ENCODE measurements at places on chromosomes 1 and 21.

DNA sequence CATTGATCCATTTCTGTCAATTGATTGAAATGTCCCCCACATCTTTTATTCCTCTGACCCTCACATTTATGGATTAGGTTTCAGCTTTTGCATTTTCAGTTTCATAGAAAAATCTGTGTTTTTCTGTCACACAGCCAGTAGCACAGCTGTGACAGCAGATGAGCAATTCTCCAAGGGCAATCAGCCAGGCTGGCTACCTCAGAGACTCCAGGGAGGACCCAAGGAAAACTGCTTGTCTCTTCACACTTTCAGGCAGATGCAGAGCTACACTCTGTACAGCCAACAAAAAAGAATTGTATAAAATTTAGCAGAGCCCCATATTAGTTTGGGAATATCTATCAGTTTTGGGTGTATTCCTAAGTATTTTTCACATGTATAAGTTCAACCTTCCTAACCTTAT is 257.2 kb downstream of the LRRC7 start:
- no peak for DNase-seq

DNA sequence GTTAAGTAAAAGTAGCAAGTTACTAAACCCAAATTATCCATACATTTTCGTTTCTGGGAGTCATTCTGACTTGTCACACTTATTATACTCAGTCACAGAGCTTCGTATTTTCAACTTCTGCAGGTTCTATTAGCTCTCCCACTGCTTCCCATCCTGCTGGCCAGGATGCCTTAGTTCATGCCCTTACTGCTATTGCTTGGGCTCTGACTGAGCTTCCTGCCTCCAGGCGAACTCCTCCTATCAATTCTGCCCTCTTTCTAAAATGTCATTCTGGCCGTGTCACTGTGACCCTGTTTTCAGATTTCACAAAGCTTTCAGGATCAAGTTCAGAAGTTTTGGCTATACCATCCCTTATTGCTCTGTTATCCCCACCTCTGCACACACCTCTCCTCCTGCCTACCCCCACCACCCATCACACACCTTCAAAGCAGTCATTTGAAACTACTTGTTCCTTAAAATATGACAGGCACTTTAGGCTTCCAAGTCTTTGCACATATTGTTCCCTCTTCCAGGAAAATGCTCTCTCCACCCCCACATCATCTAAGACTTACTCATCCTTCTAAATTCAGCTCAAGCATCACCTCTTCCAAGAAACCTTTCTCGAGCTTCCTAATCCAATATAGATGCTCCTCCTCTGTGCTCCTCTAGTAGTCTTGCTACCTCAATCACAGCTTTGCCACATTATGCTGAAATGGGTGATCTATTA is 278.0 kb downstream of the BRINP2 start:
- no peak for DNase-seq

DNA sequence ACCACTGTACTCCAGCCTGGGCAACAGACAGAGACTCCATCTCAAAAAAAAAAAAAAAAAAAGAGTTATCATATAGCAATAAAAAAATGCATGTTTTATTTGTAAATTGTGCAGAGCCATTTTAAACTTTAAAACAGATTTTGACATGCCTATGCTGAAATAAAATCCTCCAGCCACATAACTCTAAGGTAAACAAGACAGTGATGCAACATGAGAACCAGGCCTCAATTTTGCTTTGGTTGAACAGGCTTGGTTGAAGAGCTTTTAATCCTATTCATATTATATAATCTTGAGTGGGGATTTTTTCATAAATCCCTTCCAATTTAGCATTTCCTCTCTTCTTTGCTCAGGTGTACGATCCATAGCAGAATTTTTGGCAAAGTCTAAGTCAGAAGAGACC is 26.1 kb downstream of the ARMH1 start:
- no peak for DNase-seq

DNA sequence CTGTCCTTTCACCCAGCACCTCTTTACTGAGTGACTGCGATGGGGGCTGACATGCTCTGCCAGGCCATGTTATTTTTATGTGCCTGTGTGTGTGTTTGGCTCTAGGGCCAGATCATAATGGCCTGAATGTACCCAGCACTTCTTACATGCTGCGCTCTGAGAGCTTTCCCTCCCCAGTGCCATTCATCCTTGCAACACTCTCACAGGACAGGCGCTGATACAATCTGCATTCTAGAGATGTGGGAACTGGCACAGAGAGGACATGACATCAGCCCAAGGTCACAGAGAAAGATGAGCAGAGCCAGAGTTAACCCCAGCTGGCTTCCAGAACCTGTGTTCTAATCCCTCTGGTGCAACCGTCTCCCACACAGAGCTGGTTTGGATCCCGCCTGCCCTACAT is 54.5 kb downstream of the ARHGEF10L start:
- no peak for DNase-seq

- DNase-seq, result no peak
Observed at GRCh38 chr1:47776667-47777131, 220.5 kb downstream of the TRABD2B start.

DNA sequence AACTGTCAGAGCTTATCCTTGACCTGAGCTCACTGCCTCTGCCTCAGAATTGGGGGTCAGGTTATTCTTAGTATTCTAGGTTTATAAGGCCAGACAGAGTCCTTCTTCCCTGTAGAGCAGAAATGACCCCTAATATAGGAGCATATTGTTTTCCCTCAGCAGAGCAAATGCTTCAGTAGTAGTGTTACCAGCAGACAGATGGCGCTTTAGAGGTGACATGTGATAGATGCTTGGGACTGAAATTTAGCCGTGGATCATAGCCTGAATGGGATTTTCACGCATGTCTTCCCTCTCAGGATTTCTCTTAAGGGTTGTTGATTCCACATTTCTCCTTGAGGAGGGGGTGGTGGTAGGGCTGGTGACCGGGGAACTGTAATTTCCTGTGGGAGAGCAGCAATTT is 24.5 kb downstream of the ADARB1 start:
- DNase-seq, result no peak

DNA sequence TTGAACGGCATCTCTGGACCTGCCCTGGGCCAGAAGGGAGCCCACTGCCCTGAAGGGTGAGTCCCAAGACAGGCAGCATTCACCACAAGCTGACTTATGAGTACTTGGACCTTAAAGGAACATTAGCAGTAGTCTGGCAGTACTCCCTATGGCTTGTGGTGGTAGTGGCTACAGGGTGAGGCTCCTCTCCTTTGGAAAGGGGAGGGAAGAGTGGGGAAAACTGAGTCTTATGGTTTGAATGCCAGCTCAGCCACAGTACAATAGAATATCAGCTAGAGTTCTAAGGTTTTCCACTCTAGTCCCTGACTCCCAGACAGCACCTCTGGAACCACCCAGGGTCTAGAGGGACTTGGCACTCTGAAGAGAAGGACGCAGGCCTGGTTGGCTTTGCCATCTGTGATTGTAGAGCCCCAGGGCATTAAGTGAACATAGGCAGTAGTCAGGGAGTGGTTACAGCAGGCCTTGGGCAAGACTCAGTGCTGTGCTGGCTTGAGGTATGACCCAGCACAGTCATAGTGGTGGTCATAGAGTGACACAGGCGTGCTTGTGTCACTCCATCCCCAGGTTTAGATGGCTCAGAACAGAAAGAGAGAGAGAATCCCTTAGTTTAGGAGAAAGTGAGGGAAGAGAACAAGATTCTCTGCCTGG is 31.0 kb downstream of the CD53 start:
- DNase-seq, result no peak

GRCh38 chr1:8629241-8630091 is 188.0 kb downstream of the RERE start:
- no peak for DNase-seq

GRCh38 chr1:184162281-184162680 is 110.8 kb downstream of the TSEN15 start:
- no peak for DNase-seq

DNA sequence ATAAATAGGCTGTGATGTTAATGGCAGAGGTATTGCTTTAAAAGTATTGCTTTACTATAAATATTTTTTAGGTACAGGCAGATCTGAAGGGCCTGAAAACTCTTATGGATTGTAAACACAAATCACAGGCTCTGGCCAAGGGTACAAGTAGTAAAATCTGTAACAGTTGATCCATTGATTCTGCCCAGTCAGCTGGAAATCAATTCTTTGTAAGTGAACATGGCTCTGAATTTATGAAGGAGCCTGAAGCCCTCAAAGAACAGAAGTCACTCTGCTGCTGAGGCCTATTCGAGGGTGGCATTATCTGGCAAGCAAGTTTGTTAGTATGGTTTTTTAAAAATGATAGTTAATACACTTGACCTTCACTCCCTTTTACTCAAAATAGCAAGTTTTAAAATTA is 834.0 kb upstream of the TMPRSS15 start:
- no peak for DNase-seq

DNA sequence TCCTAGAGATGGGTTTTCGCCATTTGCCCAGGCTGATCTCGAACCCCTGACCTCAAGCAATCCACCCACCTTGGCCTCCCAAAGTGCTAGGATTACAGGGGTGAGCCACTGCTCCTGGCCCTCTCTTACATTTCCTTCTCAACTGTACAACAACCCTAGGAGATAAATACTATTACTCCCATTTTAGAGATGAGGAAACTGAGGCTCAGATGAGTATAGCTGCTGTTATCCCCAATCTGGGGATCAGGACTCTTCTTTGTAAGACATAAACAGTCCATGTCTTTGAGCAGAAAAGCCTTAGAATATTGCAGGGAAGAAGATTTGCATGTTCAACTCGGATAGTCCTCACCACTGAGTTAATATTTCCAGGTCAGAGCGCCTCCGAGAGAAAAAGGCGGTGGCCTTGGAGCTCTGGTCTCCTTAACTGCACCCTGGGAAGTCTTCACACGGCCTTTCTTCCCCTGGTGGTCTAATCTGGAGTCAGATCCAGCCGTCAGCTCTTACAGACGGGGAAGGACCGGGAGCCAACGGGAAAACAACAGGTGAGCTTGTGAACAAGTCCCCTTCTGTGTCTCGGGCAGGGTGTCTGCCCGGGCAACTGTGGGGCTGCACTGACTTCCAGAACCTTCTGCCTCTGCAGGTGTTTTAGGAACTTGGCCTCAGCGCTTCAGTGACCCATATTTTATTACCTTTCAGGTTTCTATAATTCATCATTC is 5.9 kb upstream of the OLIG1 start:
- DNase-seq, result no peak

DNA sequence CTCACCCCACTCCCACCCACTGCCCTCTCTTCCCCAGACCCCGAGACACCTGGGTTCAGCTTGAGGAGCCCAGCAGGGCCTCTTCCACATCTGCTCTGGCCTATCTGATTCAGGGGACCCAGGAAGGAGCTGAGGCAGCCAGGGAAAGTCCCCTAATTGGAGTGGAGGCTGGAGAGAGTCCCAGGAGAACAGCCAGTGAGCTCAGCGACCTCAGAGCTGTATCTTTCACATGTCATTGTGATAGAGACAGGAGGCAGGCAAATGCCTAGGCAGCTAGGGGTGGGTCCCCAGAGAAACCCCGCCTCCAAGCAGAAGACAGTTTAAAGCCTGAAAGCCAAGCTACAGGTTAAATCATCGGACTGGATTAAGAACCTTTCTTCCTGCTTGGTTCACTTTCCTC is 122.7 kb downstream of the MATN1 start:
- DNase-seq, result no peak
